Activated CD4-positive, alpha-beta T cell treated with anti-CD3 and anti-CD28 coated beads, Interleukin-2, Interleukin-4, amounts not matched to agents 100 ng/mL and 50 ng/mL, durations not matched to agents 16 hours and 8 hours (primary cell): ENCODE measurements at places on chromosomes 12 and 14.

GRCh38 chr12:25266497-25266896 lies 15.8 kb upstream of the KRAS start:
- no peak for DNase-seq

DNA sequence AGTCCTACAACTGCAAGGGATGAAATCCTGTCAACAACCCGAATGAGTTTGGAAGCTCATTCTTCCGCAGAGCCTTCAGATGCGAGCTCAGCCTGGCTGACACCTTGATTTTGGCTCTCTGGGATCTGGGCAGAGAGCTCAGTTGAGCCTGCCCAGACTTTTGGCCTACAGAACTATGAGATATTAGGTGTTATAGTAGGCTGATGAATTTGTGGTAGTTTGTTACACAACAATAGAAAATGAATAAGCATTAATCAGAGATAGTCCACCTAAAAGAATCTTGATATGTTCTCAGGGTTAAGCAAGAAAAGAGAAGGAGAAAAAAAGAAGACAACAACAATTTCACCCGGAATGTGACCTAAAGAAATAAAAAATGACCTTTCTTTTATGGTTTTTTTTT lies 30.4 kb upstream of the GZMB start:
- no peak for DNase-seq

DNA sequence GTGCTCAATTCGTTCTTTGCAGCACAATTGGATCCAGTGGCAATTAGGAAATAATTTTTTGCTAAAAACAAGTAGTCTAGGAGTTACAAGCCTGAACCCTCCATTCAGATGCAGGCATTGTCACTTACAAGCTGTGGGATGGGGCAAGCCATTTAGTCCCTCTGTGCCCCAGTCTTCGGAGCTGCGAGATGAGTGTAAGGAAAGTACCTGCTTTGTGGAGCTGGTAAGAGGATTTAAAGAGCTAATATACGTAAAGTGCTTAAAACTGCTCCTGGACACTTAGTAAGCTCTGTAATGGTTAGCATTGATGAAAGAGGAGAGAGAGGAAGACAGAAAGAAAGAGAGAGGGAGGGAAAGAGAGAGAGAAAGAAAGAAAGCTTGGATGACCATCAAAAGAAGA lies 112.5 kb downstream of the LGMN start:
- no peak for DNase-seq

DNA sequence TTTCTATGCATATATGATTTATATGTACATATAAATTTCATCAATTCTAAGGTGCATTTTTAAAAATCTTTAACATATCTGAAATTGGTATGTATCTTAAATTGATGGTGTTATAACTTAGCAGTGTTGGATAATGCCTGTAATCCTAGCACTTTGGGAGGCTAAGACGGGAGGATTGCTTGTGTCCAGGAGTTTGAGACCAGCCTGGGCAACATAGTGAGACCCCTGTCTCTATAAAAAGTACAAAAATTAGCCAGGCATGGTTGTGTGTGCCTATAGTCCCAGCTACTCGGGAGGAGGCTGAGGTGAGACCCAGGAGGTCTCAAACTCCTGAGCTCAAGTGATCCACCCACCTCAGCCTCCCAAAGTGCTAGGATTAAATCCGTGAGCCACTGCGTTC lies 6.5 kb upstream of the GALNT6 start:
- DNase-seq: no peak

- no peak for DNase-seq
These were observed 37.5 kb downstream of the TMEM260 start for GRCh38 chr14:56617084-56617483.

- DNase-seq: no peak
These were observed 4.8 kb downstream of the MYH7 start for GRCh38 chr14:23430723-23431085.

- DNase-seq: no peak
These were observed at the start of gene ADGRD1 for GRCh38 chr12:130953771-130954543. TSS of gene ADGRD1 (plus strand) at chr12:130953907. CDS start at chr12:130954466, 559 bp downstream.

DNA sequence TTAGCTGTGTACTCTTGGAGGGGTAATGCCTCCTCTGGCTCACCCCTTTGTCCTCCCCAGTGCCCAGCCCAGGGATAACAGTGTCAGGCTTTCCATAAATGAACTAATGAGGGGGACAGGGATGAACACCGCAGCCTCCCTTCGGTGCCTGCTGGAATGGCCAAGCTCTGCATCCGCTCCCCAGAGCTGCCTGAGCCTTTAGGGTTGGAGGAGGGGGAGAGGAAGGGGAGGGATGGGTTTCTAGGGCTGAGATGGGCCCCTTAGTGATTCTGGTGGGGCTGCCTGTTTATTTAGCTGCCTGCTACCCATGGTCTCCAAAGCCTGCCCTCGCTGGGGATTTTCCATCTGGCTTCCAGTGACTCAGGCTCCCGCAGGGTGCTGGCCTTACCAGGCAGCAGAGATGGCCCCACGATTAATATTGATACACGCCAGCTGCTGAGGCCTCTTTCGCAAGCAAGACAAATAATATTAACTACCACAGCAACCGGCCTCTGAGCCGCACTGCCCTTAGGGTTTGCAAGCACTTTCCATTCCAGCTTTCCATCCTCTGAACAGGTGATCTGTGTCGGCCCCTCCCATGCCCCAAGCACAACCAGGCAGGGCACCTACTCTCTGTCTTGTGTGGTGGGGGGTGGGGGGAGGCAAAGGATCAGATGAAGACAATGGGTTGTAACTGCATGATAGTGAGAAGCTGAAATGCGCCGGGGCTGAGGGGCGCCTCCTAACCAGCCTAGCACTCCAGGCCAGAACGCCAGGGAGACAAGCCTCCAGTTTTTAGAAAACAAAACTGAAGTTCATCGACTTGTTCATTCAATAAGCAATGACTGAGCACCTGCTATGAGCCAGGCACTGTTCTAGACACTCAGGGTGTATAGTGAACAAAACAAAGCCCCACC lies 56.7 kb downstream of the C14orf132 start:
- DNase-seq: no peak

- DNase-seq: no peak
These were observed 198.9 kb downstream of the ADGRD1 start for GRCh38 chr12:131152587-131152986.

- no peak for DNase-seq
These were observed 205.7 kb downstream of the DIO2 start for GRCh38 chr14:80005561-80005960.

DNA sequence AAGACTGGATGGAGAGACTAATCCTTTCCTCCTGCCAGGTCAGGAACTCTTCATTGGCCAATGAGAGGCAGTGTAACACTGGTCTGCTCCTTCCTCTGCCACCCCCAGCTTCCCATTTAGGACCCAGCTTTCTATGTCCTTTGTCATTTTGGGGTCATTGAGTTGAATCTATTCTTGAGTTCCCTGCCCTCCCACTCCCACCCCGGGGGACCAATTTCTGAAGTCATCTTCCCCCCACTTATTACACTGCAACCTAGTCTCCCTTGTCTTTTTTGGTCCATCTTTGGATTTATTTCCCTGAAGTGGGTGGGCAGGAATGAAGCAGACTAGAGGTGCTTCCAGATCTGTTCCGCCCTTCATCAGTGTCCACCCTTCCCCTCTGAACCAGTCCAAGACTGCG lies 7.6 kb upstream of the ITGA5 start:
- DNase-seq: no peak
